ENCODE measurements at places on chromosomes 4 and X.

GRCh38 chrX:40176351-40177116 lies 78.8 kb upstream of the BCOR start:
- DNase-seq = no peak

DNA sequence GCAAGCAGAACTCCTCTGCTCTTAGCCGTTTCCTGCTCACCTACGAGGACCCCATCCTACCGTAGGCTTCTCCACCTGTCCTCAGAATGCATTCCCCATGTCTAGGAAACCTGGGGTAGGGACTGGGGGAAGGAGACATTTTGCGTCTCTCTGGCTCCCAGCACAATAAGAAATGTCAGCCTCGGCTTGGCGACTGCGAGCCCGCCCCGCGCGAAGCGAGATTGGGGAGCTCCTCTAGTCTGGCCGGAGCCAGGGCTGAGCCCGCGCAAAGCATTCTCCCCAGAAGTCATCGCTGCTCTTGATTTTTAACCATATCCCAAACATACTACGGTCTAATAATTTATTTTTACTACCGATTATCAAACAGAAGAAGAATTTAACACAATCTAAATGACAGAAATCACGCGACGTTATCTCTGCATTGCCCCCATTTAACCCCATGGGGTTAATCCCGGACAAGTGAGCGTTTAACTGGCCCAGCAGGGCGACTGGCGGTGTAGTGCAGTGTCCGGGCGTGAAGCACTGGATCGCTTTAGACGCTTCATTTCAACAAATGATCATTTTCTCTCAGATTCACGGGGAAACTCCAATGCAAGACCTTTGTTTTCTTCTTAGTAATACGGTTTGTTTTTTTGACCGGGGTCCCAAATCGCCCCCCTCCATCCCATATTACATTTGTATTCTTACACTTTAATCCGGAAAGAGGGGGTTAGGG lies 8.0 kb upstream of the PITX2 start:
- DNase-seq = no peak

- DNase-seq = no peak
These were observed 312.2 kb downstream of the ARHGAP24 start for GRCh38 chr4:85787133-85787532.

DNA sequence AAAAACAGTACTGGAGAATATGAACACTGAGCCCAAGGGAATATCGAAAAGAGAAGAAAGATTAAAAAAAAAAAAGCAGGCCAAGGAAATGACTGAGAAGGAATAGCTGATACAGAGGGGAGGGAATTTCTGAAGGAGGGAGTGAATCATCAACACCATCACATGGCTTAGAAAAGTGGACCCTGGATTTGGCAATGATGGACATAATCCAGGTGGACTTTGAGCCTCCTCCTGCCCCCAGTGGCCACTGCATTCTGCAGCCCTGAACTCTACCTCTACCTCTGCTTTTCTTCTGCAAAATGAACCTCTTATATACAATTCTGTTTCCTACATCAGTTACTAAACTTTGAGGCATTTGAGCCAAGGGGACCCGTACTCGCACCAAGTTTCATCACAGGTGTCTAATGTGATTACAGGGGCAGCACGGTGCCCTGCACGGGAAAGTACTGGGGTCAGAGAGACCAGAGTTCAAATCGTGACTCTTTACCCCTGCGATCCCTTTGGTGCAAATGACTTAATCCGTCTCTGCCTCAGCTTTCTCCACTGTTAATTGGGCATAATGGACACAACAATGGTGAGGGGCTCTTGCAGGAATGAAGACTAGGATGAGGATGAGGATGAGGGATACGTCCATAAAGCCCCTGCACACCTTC lies 1.1 kb downstream of the OCIAD2 start:
- no peak for DNase-seq

GRCh38 chr4:177163532-177163931 lies 146.1 kb upstream of the NEIL3 start:
- no peak for DNase-seq

GRCh38 chr4:87933337-87933736 lies 42.2 kb upstream of the SPP1 start:
- no peak for DNase-seq

DNA sequence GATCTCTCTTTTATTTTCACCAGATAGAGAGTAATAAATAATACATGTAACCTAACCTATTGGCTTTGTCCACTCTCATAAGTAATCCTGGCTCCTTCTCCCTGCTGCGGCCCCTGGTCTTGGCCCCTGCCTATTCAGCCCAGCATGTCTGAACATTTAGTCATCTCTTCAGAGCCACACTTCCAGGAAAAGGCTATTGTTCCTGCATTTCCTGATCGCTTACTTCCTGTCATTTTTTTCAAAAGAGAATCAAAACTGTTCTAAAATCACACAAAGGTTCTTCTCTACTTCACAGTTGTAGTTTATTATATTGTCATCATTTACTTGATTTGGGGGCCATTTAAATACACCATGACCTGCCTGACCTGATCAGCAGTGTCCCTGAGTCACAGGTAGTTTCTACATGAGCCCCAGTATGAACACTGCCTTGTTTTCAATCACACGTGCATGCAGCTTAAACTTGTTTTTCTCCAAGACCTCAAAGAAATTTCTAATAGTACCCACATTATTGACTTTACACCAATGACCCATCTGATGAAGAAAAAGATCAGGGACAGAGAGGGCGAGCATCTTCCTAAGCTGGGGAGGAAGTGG lies 47.4 kb upstream of the KDR start:
- no peak for DNase-seq

DNA sequence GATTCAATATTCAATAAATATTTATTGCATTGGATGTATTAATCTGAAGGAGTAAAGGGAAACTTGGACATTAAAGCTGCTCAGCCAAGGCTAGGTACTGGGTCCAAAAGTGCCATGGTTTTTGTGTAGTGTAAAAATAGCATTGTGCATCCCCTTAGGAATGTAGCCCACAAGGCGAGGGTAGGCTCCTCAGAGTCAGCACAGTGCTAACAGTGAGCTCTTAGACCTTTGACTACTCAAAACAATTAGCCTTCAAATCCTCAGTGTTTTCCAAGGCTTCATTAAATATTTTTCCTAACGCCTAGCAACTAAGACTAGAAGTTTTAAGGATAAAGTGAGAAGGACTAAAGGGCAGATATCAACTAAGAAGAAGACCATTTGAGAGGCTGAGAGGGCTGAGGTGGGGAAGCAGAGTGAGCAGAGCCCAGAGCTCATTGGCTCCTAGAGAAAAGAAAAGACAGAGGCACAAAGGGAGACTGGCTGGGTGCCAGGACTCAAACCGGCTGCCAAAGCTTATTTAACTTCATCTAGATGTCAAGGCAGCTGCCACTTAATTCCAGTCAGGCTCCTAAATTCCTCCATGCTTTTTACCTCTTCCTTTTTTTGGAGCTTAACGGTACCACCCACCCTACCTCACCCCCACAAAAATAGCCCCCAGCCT lies 17.0 kb downstream of the PRKG2 start:
- no peak for DNase-seq

All from forelimb muscle (tissue), 1 donor.